Caco-2 (cell line): ENCODE measurements at places on chromosomes 7 and 10.
A peak's percentile ranks its signal among the peaks of the same experiment; 100 is the strongest.

GRCh38 chr10:33831591-33831990 is 497.1 kb upstream of the NRP1 start:
- peaks cover 7% of the 10 kb centered on the region; the same call in 1 of the 2 replicates for H3K4me1 ChIP-seq
- DNase-seq = no peak
- H3K36me3 ChIP-seq = no peaks in the 10 kb centered on the region

DNA sequence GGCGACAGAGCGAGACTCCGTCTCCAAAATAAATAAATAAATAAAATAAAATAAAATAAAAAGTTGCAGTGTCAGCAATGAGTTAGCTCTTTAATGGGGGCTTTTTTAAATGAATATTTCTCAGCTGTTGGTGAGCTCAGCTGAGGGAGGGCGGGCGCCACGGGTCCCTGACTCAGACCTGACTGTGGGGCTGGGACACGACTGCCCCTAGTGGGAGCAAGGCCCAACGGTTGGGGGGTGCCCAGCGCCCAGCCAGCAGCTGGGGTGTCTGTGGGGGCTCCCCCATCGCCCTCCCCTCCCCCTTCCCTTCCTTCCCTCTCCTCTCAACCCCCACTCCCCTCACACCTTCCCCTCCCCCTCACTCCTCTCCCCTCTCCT is 46.6 kb downstream of the PWWP2B start:
- no peak overlapping the region for H3K27ac ChIP-seq
- peaks cover 22% of the 10 kb centered on the region for H3K4me1 ChIP-seq
- DNase-seq = no peak
- no peaks in the 10 kb centered on the region for H3K27me3 ChIP-seq

DNA sequence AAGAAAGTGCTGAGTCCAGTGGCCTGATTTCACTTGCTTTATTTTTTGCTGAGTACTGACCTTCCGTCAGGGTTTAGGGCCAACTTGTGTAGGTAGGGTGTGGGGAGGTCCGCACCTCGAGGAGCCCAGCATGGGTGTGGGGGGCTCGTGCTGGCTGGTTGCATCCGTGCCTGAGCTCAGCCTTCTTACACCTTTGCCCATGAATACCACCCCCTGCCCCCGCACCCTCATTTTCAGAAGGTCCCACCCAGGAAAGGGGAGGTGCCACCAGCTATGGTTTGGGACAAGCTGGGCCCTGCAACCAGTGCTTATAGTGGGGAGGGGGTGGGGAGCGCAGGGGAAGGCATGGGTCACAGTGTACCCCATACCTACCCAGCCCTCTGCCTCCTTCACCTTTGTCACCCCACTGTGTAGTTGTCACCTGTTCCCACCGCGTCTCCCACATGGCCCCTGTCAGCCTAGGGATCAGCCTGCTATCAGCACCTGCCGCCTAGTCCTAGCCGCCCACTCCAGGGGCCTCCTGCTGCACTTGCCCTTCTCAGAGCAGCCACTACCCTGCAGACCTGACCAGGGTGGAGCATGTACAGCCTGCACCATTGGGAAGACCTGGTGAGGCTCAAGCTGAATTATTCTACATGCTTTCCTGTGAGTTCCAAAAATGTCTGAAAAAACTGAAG is 146.2 kb upstream of the RET start:
- no peak overlapping the region for H3K27ac ChIP-seq
- no peak for DNase-seq
- no peaks in the 10 kb centered on the region for H3K4me1 ChIP-seq
- H3K27me3 ChIP-seq = 0 out of 2 replicates have a peak, but pooled peaks cover 1% of the 10 kb centered on the region

GRCh38 chr7:6268023-6268900 is 4.2 kb downstream of the CYTH3 start:
- H3K27ac ChIP-seq = peak overlapping the region; percentile 90
- H3K4me3 ChIP-seq = no peak overlapping the region
- H3K36me3 ChIP-seq = no peaks in the 10 kb centered on the region
- H3K4me1 ChIP-seq = peaks cover 46% of the 10 kb centered on the region
- no peaks in the 10 kb centered on the region for H3K27me3 ChIP-seq
- peak; percentile 69 for DNase-seq

- no peaks in the 10 kb centered on the region for H3K27me3 ChIP-seq
- no peak overlapping the region for H3K27ac ChIP-seq
- H3K36me3 ChIP-seq = no peaks in the 10 kb centered on the region
- no peak overlapping the region for H3K4me3 ChIP-seq
- no peaks in the 10 kb centered on the region for H3K4me1 ChIP-seq
These were observed 380.9 kb downstream of the LRRTM3 start for GRCh38 chr10:67306588-67307205.

GRCh38 chr10:79165070-79165778 is 96.5 kb downstream of the ZMIZ1 start:
- no peaks in the 10 kb centered on the region for H3K27me3 ChIP-seq
- peaks cover 3% of the 10 kb centered on the region; the same call in 1 of the 2 replicates for H3K4me1 ChIP-seq
- no peak overlapping the region for H3K4me3 ChIP-seq
- DNase-seq = no peak

GRCh38 chr10:109861081-109861480 is 62.2 kb downstream of the XPNPEP1 start:
- no peaks in the 10 kb centered on the region; the same call in 1 of the 2 replicates for H3K36me3 ChIP-seq
- no peaks in the 10 kb centered on the region for H3K27me3 ChIP-seq
- no peak overlapping the region for H3K4me3 ChIP-seq
- DNase-seq = no peak
- H3K4me1 ChIP-seq = no peaks in the 10 kb centered on the region; the same call in 1 of the 2 replicates
- H3K27ac ChIP-seq = no peak overlapping the region

- DNase-seq = no peak
- no peak overlapping the region for H3K4me3 ChIP-seq
- H3K27me3 ChIP-seq = no peaks in the 10 kb centered on the region; the same call in 1 of the 2 replicates
These were observed 79.5 kb upstream of the PCBD1 start for GRCh38 chr10:70967591-70968587.

DNA sequence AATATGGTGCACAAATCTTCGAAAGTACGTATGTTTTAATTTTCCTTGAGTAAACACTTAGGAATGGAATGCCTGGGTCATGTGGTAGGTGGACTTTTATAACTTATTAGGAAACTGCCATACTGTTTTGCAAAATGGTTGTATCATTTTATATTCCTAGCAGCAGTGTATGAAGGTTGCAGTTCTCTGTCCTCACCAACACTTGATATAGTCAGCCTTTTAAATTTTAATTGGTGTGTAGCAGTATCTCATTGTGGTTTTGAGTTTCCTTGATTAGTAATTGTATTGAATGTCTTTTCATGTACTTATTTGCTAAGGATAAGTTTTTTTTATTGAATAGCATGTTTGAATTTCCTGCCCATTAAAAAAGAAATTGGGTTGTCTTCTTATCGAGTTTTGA is 926 bp upstream of the PCBD1 start:
- H3K36me3 ChIP-seq = peaks cover 14% of the 10 kb centered on the region
- H3K4me3 ChIP-seq = peak overlapping the region; percentile 98
- no peak for DNase-seq
- H3K27ac ChIP-seq = peak overlapping the region; percentile 67
- no peaks in the 10 kb centered on the region for H3K27me3 ChIP-seq

DNA sequence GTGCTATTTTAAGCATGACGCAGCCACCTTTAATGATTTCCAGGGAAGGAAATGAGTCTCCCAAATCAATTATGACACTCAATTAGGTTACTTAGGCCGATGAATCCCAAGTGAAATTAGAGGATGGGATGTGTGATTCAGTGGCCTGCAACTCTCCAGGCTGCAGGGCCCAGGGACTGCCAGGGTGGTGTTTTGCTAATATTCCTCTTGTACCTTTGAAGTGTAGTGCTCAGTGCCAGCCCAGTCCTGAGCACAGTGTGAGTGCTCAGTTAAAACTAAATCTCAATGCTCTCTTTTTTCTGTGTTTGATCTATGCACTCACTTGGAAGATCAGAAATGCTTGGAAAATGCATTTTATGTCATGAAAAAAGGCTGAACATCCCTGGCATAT is 51.6 kb downstream of the SEM1 start:
- H3K27ac ChIP-seq = no peak overlapping the region
- H3K4me3 ChIP-seq = no peak overlapping the region
- H3K36me3 ChIP-seq = no peaks in the 10 kb centered on the region
- H3K27me3 ChIP-seq = no peaks in the 10 kb centered on the region
- no peaks in the 10 kb centered on the region for H3K4me1 ChIP-seq

DNA sequence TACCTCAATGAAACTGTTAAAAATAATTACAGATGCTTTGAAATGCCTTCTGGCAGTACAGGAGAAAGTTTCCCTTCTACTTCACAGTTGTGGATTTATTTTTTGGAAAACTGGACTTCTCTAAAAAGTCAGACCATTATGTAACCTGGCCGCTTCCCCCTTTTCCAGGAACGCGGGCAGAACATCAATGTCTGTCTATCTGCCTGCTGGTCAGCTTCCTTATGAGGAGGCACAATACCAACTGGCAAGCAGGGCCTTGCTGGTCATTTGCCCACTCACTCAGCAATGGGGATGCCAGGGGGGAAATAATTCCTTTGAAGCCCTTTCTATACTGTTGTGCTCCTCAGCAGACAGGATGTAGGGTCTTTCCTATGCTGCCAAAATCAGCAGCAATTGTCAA is 22.5 kb upstream of the ADRB1 start:
- H3K27ac ChIP-seq = no peak overlapping the region
- no peaks in the 10 kb centered on the region for H3K27me3 ChIP-seq
- H3K36me3 ChIP-seq = no peaks in the 10 kb centered on the region
- H3K4me3 ChIP-seq = no peak overlapping the region
- DNase-seq = no peak
- peaks cover 6% of the 10 kb centered on the region; the same call in 1 of the 2 replicates for H3K4me1 ChIP-seq

DNA sequence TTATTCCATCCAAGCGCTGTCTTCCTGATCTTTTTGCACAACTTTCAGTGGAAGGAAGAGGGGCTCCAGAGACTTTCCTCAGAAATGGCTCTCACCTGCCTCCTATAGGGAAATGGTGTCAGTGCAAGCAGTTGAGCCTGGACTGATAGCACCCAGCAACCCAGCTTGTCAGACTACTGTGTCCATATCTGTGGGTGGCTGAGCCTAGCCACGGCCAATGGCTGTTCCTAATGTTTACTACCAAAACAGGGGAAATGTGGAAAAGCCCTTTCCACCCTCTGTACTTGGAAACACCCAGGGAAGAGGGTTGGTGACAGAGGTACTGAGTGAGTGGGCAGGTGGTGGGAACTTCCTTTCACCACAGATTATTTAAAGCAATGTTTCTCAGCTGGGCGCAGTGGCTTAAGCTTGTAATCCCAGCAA is 4.3 kb upstream of the YKT6 start:
- no peaks in the 10 kb centered on the region for H3K27me3 ChIP-seq
- H3K36me3 ChIP-seq = no peaks in the 10 kb centered on the region
- no peak overlapping the region for H3K27ac ChIP-seq

DNA sequence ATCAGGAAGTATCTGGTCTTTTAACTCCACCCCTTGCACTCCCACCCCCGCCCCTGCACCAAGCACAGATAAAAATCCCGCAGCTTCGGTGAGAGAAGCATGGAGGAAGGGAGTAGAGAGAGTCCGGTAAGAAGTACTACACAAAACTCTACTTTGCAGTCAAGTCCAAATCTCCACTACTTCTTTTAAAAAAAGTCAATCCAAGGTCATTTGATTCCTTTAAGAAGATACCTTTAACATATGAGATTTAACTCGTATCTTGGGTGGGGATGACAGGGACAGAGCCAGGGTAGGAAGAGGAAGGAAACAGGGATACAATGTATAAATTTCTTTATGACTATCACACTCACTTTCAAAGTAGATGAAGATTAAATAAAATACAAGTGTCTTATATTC is 132.1 kb downstream of the NRBF2 start:
- DNase-seq = no peak
- H3K36me3 ChIP-seq = peaks cover 1% of the 10 kb centered on the region; the same call in 1 of the 2 replicates
- H3K4me3 ChIP-seq = peak overlapping the region; percentile 54
- H3K4me1 ChIP-seq = peaks cover 22% of the 10 kb centered on the region

DNA sequence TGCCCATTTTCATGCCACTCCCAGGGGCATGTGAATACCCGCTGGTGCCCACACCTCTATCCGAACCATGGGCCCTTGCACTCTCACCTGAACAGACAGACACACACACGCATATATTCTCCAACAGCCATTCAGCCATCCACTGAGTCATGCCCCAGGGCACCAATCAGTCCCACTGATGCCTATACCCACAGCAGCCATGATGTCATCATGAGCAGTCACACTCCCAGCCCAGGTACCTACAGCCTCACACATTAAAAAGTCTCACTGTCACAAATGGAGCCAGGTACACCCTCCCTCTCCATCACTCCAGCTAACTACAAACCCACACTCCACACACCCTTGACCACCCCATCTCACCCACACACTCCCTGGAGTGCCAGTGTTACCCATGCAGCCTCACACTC is 12.2 kb downstream of the VSIR start:
- no peak for DNase-seq
- 0 out of 2 replicates have a peak, but pooled peaks cover 2% of the 10 kb centered on the region for H3K36me3 ChIP-seq

- H3K27ac ChIP-seq = no peak overlapping the region
- no peaks in the 10 kb centered on the region for H3K27me3 ChIP-seq
- no peak overlapping the region for H3K4me3 ChIP-seq
- H3K4me1 ChIP-seq = peaks cover 7% of the 10 kb centered on the region
- no peaks in the 10 kb centered on the region for H3K36me3 ChIP-seq
- peak; percentile 50 for DNase-seq
These were observed 19.7 kb upstream of the DDC start for GRCh38 chr7:50584793-50585408.

DNA sequence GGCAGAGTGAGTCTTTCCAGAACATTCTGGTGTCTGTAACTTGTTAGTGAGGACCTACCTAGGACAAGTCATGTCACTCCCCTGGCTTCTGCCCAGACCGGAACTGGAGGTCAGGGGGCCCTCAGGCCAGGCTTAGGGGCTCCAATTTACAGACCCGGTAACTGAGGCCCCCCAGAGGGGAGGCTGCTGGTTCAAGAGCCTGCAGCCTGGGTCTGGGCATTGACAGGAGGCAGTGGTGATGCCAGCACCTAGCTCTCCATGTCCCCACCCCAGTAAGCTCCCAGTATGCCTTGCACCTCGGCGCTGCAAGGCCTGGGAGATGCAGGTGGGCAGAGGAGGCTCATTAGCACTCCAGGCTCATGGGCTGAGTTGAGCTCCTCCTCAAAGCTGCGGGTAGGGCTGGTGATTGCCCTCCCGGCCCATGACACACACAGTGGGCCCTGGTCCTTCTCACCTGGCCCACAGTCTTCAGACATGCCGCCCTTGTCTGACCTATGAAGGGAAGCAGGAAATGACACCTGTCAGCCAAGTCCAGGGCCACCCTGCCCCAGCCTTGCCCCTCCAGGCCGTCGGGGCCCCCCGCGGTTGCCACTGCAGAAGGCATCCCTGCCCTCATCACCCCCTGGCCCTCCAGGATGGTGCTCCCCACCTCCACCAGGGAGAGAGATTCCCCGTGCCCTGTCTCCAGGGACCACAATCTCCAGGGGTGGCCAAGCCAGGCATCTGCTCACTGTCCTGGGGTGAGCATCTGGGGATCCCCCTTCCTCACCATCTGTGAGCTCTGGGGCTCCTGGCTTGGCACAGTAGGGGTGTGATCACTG is 88.3 kb upstream of the TMEM248 start:
- no peak overlapping the region for H3K4me3 ChIP-seq
- DNase-seq = no peak
- no peaks in the 10 kb centered on the region for H3K27me3 ChIP-seq
- no peaks in the 10 kb centered on the region for H3K4me1 ChIP-seq

DNA sequence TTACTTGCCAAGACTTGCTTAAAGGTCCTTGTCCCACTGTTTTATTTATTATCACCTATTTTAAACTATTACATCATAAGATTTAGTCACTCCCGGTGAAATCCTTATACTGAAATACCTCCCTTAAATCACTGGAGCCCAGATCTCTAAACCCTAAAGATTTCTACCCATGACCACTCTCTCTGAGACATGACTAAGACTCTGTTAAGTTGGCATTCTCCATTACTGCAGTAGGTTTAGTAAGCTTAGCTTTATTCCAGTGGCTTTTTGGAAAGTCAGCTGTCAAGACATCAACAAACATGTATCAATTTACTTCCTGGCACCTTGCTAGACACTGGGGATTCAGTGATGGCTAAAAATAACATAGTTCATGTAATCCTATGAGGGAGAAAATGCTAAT is 874.2 kb downstream of the KCNMA1 start:
- no peak for DNase-seq
- H3K36me3 ChIP-seq = no peaks in the 10 kb centered on the region
- H3K4me3 ChIP-seq = no peak overlapping the region
- H3K27me3 ChIP-seq = no peaks in the 10 kb centered on the region
